ENCODE measurements at places on chromosomes 5 and 9.

- DNase-seq: no peak
Observed at GRCh38 chr5:9785751-9786150, 155.6 kb upstream of the TAS2R1 start.

DNA sequence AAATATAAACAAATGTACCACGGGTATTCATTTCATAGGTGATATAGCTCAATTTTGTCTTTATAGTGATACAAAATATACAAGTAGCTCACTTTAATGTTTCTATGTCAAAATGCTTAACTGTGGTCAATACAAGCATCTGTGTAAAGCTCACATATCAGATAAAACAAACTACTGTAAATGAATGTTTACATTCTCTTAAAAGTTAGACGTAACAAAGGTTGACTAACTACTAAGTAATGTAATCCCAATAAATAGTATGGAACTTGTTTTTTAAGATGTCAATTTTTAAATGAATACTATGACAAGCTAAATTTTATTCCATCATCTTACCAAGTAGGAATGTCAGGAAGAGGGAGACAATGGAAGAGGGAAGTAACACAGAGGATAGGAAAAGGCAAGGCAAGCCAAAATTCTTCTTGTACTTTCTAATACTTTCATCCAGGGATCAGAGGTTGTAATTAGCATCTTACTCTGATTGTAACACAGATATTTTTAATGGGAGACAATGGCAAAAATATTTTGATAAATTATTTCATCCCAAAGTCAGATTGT lies 105.5 kb downstream of the STRBP start:
- DNase-seq: no peak

DNA sequence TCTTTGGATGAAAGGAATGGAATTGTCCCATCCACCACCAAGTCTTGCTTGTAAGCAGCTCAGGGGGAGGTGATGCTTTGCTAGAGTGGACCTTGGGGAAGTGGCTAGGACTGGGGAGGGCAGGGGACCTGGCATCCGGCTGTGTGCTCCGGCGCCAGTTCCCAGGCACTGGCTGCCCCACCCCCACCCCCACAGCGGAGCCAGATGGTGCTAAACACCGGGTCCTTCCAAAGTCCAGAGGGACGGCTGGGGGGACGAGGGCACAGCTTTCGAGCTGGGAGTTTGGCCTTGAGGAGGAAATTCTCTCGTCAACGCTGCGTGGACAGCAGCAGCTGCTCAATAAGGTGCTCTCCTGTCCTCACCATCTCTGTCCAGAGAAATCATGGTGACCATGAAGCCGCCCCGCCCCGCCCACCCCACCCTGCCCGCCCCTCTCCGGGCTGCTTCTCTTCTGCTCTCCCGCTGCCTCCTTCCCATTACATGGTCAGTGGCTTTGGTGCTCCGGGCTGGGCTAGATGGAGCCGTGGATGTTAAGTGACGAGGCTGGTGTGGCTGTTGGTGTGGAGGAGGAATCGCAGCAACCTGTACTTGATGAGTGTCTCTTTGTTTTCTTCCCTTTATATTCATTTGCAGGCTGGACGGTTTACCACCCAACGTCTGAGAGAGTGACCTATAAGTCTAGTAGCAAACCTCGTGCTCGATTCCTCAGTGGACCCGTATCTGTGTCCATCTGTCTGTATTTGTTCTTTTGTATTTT lies 115.7 kb downstream of the WNK2 start:
- no peak for DNase-seq

DNA sequence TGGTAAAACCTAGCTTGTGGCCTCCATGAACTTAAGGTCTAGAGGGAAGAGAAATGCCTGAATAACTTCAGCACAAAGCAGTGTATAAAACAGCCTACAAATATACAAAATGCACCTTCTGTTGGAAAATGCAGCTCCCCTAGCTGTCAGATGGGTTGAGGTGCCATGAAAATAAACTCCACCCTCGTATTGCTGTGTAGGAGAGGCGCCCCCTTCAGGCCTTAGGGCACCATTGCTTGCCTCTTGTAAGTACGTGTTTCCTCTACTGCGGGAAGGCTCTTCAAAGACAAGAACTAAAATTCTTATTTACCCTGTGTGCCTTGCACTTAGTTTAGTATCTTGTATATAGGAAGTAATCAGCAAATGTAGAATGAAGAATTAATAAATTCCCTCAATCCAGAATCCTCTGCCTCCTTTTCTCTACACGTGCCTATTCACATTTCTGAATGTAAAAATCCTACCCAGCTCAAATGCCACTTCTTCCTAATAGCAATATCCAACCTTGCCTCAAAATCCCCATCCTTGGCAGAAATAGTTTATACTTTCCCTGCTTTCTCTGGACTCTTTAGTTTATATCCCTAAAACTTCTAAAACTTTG lies 393.7 kb upstream of the PDE4D start:
- no peak for DNase-seq

GRCh38 chr9:122912964-122913673 lies at the start of gene ZBTB6:
Gene ZBTB6, minus strand, starts transcription at chr9:122913323. Its CDS starts 1,251 bp downstream, at chr9:122912072.
- peak; percentile 58 for DNase-seq

DNA sequence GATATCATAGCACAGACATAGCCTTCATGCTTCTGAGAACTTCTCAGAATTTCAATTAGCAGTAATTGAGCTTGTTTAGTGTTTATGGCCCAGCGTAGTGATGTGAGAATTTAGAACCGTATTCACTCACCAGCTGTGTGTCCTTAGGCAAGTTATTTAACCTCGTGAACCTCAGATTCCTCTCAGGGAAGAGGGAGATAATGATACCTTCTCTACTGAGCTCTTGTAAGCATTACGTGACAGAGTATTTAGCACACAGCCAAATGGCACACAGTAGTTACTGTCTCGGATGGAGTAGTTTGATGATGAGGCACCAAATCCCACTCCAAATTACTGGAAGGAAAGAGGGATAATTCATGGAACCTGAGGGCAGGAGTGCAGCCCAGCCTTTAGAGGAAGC lies 429.3 kb downstream of the CCDC171 start:
- no peak for DNase-seq

DNA sequence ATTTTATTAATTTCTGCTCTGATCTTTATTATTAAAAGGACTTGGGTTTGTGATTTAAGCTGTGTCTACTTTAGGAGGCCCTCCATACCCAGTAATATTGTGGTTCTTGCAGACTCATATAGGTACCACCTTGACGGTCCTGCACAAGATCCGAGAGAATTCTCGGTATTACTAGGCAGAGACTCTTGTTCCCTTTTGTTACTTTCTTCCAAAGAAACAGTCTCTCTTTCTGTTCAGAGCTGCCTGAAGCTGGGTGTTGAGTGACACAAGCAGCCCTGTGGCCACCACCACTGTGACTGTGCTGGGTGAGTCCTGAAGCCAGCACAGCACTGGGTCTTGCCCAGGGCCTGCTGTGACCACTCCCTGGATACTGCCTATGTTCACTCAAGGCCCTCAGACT lies 666.6 kb downstream of the SEMA5A start:
- DNase-seq: no peak

- DNase-seq: no peak
Observed at GRCh38 chr5:130479045-130479804, 575.0 kb downstream of the CHSY3 start.

DNA sequence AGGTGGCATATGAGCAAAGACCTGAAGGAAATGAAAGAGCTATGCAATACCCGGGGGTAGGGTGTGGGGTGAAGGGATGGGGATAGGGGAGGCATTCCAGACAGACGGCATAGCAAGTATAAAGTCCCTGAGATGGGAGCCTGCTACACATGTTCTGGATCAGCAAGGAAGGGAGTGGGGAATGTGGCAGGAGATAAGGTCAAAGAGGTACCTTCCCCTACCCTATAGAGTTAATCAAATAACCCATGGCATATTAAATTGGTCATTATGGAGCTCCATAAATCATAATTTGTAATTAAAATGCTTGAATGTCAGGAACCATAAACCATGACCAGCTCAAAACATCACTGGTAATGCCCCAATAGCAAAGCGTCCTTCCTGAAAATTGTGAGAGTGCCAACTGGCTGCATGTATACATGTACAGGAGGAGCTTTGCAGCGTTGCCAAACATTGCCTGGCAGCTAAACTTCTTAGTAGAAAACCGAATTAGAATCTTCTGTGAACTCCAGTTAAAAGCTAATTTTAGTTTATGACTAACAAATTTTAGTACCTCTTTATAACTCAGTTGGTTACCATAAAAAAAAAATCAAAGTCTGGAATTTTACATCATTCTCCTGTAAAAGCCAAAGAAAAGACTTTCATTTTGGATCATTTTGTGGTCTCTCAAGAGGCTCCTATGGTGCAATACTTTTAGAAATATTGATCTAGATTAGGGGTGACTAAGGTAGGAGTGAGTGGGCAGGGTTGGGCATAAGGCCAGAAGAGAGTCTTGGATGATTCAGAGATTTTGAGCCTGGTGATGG lies 4.7 kb downstream of the DNAI1 start:
- no peak for DNase-seq

GRCh38 chr5:13606051-13606450 lies 338.4 kb downstream of the DNAH5 start:
- DNase-seq: no peak

- DNase-seq: no peak
Observed at GRCh38 chr9:128088253-128088945, 20.4 kb downstream of the SLC25A25 start.

DNA sequence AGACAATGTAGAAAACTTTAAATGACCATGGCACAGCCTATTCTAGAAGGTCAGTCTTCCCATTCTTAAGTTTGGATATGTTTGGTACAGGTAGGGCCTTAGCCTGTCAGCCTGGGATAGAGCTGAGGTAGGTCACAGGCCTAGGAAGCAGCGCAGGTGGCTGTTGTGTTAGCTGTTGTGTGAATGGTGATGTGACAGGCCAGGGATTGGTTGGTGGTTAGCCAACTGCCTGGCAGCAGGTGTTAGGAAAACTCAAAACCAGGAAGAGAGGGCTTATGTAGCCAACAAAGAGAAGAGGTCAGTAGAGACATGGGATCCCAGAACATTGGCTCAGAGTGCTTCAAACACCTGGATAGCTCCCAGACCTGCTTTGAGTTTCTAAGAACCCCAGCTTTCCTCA lies 84.2 kb downstream of the FBXO38 start:
- DNase-seq: no peak

- no peak for DNase-seq
Observed at GRCh38 chr5:96031811-96032261, 70.2 kb upstream of the ELL2 start.

DNA sequence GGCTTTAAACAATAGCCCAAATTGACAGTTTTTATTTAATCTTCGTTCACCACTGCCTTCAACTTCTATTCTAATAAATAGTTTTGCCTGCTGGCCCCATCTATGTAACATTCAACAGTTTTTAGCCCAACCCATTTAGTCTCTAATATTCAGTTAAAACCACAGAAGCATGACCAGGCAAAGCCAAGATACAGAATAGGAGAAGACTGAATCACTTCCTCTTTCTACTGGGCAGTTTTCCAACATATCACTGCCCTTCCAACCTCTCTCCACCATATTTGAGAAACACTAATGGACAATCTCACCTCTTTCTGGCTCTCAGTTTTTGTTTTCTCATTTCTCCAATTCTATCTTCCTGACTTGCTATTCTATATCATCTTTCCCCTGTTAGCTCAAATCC lies 352.9 kb downstream of the DNAH5 start:
- DNase-seq: no peak

DNA sequence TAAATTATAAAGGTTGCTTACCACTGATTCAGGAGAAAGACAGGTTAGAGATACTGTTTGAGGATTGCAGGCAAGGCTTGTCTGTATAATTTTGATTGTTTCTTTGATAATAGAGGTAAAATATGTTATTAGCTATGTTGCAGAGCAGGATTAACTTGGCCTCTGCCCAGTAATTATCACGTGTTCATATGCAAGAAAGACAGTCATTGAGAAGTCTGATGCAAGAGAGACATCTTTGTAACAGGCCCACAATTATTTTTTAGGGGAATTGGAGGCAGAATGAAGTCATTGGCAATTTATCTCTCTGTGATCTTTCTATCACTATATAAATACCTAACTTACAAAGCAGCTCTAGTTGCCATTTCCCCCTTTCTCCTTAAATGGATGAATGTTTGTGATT lies 46.0 kb downstream of the SLC44A1 start:
- DNase-seq: no peak

- no peak for DNase-seq
Observed at GRCh38 chr5:43208658-43209057, 16.6 kb downstream of the NIM1K start.

GRCh38 chr5:158060212-158060611 lies 201.3 kb upstream of the CLINT1 start:
- DNase-seq: no peak

Data from effector memory CD4-positive, alpha-beta T cell (primary cell).